ENCODE measurements at places on chromosomes 6 and 20. TPM values are rescaled to one million over a fixed set of nuclear protein-coding genes. Genes with fewer than 3 reads are reported as not detected.

DNA sequence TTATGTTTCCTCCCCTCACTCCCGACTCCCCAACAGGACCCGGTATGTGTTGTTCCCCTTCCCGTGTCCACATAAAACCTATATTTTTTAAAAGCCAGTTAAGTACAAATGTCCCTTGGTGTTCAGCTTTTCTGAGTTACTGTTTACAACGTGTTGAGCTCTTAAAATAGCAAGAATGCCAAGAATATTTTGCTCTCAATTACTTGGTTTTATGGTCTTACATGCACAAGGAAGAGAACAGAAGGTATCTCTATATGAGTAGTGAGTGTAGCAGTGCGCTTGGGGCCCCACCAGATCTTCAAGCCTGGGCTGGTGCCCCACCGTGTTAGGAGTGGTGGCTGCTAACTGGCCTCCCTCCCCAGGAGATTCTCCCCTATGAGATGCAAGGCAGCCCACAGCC, 75.3 kb downstream of the RIN2 start:
- peaks cover 21% of the 10 kb centered on the region for H3K4me1 ChIP-seq
- no peak overlapping the region for H3K27ac ChIP-seq
- H3K36me3 ChIP-seq = no peaks in the 10 kb centered on the region
- no peaks in the 10 kb centered on the region for H3K27me3 ChIP-seq
- DNase-seq = no peak

GRCh38 chr6:116015561-116015960, 45.1 kb downstream of the FRK start:
- H3K27ac ChIP-seq = no peak overlapping the region
- peaks cover 41% of the 10 kb centered on the region for H3K4me1 ChIP-seq
- H3K27me3 ChIP-seq = peaks cover 8% of the 10 kb centered on the region
- no peak overlapping the region for H3K4me3 ChIP-seq

GRCh38 chr20:24060851-24061590, 72.4 kb upstream of the GGTLC1 start:
- no peak for DNase-seq
- peaks cover 8% of the 10 kb centered on the region for H3K27me3 ChIP-seq
- no peaks in the 10 kb centered on the region for H3K36me3 ChIP-seq
- H3K4me1 ChIP-seq = no peaks in the 10 kb centered on the region
- peak overlapping the region; percentile 8 for H3K27ac ChIP-seq

- peaks cover 5% of the 10 kb centered on the region for H3K4me1 ChIP-seq
- H3K4me3 ChIP-seq = no peak overlapping the region
- H3K27me3 ChIP-seq = peaks cover 44% of the 10 kb centered on the region
- H3K27ac ChIP-seq = no peak overlapping the region
- no peak for DNase-seq
Measured at GRCh38 chr20:2794202-2794748, 6.2 kb downstream of the CPXM1 start.

DNA sequence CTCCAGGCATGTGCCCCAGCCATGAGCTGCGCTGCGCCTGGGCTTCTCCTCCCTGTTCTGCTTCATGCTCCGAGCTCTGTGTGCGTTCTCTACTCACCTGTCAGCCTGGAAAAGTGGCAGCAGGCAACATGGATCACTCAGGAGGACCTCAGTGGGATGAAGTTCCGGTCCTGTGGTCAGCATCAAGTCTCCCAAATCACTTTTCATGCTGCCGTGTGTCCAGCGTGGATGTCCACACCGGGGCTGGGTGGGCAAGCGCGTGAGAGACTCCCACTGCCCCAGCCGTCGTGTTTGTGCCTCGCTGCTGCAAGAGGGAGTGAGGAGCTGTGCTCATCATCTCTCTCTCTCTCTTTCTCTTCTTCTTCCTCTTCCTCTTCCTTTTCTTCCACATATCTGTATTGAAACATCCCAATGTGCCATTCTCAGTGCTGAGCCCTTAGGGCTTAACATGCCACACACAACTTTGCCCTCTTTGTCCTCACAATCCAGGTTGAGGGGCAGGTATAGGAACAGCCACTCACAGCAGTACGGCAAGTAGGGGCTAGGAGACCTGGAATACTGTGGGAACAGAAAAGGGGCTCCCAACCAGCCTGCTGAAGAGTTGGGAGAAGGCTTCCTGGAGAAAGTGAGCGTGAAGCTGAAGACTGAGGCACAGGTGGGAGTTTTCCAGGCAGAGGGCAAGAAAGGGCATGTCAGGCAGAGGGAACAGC, 3.8 kb upstream of the PDYN start:
- no peaks in the 10 kb centered on the region for H3K36me3 ChIP-seq
- H3K4me3 ChIP-seq = no peak overlapping the region
- DNase-seq = no peak
- H3K27me3 ChIP-seq = peaks cover 81% of the 10 kb centered on the region

DNA sequence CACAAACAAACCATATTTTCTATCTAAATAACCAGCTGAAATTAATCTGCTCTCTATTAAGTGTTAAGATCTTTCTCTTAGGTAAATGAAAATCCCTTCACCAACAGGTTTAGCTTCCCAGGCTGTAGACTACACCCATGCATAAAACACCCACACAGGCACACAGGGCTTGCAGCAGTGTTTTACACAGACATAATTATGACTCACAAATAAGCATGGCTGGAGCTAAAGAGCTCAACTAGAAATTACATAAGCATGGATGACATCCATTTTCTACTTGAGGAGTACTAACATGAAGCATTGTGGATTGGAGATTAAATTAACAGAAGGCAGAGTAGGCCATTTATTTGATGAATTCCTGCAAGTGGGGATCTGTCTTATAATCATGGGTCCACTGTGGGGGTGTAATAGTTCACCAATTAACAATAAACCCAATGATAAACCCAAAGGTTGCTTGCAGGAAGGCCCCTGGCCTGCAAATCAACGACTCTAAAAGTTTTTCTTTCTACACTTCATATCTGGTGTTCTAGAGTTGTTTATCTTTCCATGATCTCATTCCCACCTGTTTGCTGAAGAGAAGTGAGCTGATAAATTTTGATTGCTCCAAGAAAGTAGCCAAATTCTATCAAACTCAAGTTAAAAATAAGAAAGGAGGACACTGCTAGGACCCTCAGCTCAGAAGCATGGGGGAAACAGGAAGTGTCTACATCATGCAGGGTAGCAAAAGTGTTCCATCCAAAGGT, 33.8 kb upstream of the E2F3 start:
- no peak overlapping the region for H3K27ac ChIP-seq
- peaks cover 22% of the 10 kb centered on the region for H3K27me3 ChIP-seq
- no peak overlapping the region for H3K4me3 ChIP-seq

- H3K4me3 ChIP-seq = no peak overlapping the region
- peaks cover 22% of the 10 kb centered on the region for H3K27me3 ChIP-seq
- no peaks in the 10 kb centered on the region for H3K36me3 ChIP-seq
- DNase-seq = no peak
- H3K27ac ChIP-seq = no peak overlapping the region
- H3K4me1 ChIP-seq = no peaks in the 10 kb centered on the region
Measured at GRCh38 chr6:1255636-1256365, 56.1 kb upstream of the FOXQ1 start.

GRCh38 chr6:15409301-15410125, 163.6 kb downstream of the JARID2 start:
- H3K36me3 ChIP-seq = peaks cover 4% of the 10 kb centered on the region
- H3K4me1 ChIP-seq = peaks cover 60% of the 10 kb centered on the region
- no peak overlapping the region for H3K4me3 ChIP-seq
- no peak overlapping the region for H3K27ac ChIP-seq
- H3K27me3 ChIP-seq = no peaks in the 10 kb centered on the region
- DNase-seq = no peak

GRCh38 chr6:21953831-21954801, 342.7 kb downstream of the PRL start:
- no peak for DNase-seq
- H3K4me3 ChIP-seq = no peak overlapping the region

GRCh38 chr6:90218959-90219208, 77.8 kb downstream of the BACH2 start:
- no peak overlapping the region for H3K27ac ChIP-seq
- H3K4me3 ChIP-seq = no peak overlapping the region
- DNase-seq = no peak
- no peaks in the 10 kb centered on the region for H3K27me3 ChIP-seq
- H3K36me3 ChIP-seq = peaks cover 11% of the 10 kb centered on the region

- H3K4me3 ChIP-seq = no peak overlapping the region
- H3K36me3 ChIP-seq = no peaks in the 10 kb centered on the region
- H3K27me3 ChIP-seq = peaks cover 34% of the 10 kb centered on the region
- H3K4me1 ChIP-seq = no peaks in the 10 kb centered on the region
- no peak overlapping the region for H3K27ac ChIP-seq
Measured at GRCh38 chr20:58574469-58574868, 59.3 kb upstream of the APCDD1L start.

- no peak overlapping the region for H3K27ac ChIP-seq
- no peaks in the 10 kb centered on the region for H3K36me3 ChIP-seq
- no peak overlapping the region for H3K4me3 ChIP-seq
- DNase-seq = no peak
- no peaks in the 10 kb centered on the region for H3K4me1 ChIP-seq
Measured at GRCh38 chr6:139829576-139829975, 455.1 kb upstream of the CITED2 start.

GRCh38 chr6:162702446-162702845, 25.1 kb downstream of the PRKN start:
- H3K27me3 ChIP-seq = no peaks in the 10 kb centered on the region
- H3K36me3 ChIP-seq = no peaks in the 10 kb centered on the region
- DNase-seq = no peak
- H3K4me3 ChIP-seq = no peak overlapping the region
- no peak overlapping the region for H3K27ac ChIP-seq

DNA sequence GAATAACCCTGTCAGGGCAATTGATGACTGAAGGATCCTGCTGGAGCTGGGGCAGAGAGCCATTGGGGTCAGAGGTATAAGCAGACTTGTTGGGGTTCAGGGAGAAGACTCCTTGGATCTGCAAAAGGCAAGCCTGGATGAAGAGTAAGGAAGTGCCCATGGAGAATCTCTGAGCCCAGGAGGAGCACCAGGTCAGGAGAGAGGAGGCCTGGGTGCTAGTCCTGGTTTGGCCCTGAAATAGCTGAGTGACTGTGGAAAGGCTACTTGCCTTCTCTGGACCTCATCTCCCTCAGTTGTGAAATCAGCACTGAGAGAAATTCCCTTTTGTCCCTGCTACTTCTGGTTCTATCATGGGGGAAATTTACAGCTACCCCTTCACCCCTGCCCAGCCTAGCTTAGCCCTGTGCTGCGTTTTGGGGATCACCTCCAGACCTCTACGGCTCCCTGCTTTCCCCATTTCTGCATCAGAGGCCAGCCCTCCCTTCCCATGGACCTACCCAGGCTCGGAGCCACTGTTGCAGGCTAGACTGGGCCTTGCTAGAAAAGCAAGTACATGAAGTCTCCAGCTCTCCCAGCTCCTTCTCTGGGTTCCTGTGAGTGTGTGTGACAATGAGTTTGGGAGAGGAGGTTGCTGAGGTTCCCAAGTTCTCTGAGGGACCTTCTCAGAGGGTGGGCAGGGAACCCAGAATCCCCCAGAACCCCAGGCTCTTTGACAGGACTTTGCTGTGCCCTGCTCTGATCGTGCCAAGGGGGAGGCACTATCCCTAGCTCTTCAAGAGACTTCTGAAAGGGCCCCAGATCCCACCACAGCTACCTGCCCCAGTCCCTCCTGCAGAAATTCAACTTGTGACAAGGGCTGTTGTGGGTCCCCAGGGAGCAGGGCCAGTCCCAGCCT, 2.3 kb upstream of the NCR2 start:
- no peaks in the 10 kb centered on the region for H3K36me3 ChIP-seq
- no peak for DNase-seq
- peak overlapping the region; percentile 97 for H3K27ac ChIP-seq

GRCh38 chr20:32603046-32603726, 18.1 kb upstream of the NOL4L start:
- peaks cover 11% of the 10 kb centered on the region for H3K4me1 ChIP-seq
- H3K27ac ChIP-seq = no peak overlapping the region
- no peaks in the 10 kb centered on the region for H3K36me3 ChIP-seq

Gene HLA-DRA
- 15,227 TPM for polyA plus RNA-seq

Gene C2
- polyA plus RNA-seq = not detected

Gene EIF6
- 240 TPM for polyA plus RNA-seq

Gene STAU1
- polyA plus RNA-seq = 26.1 TPM

Data from naive B cell (primary cell).